GM12892 (cell line): ENCODE measurements at places on chromosomes 7 and 10.

DNA sequence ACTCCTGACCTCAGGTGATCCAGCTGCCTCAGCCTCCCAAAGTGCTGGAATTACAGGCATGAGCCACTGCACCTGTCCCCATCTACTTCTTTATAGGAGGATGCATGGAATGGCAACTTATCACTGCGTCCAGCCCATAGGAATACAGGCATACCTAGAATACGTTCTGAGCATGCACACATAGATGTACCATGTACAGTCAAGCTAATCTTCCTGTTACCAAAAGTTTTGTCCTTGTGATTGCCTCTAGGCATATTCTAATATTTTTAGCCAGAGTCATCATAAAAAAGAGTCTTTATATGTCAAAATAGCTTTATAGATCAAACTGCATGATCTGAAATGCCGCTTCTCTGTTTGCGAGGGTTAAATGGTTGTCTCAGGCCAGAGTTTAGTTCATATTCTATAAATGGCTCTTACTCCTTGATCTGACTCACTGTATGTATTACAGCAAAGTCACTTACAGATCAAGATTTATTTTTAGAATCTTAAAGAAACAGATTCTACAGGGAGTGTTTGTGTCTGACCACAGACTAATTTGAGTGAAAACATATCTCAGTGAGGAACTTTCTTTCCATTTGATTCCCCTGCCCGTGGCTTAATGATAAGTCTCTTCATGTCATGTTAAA, 210.9 kb downstream of the CREB5 start:
- DNase-seq: no peak

- DNase-seq: no peak
Measured at GRCh38 chr10:20088061-20088701, 271.9 kb downstream of the PLXDC2 start.

DNA sequence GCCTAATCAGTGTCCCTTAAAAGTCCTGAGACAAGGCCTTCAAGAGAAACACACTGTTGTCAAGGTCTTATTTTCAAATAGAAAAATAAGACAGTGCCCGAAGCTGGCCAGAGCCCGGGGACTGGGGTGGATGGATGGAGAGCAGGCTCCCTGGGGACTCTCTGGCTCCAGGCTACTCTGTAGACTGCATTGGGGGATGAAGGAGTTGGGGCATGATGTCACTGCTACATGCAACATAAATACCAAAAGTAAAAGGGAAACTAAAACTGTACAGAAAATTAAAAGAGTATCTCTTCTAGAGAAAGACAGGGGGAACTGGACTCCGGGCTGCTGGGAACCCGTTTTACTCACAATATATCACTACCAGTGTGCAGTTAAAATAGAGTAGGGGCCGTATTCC, 629.8 kb downstream of the KCNMA1 start:
- no peak for DNase-seq

- no peak for DNase-seq
Measured at GRCh38 chr10:77251297-77252013, 386.2 kb downstream of the KCNMA1 start.

DNA sequence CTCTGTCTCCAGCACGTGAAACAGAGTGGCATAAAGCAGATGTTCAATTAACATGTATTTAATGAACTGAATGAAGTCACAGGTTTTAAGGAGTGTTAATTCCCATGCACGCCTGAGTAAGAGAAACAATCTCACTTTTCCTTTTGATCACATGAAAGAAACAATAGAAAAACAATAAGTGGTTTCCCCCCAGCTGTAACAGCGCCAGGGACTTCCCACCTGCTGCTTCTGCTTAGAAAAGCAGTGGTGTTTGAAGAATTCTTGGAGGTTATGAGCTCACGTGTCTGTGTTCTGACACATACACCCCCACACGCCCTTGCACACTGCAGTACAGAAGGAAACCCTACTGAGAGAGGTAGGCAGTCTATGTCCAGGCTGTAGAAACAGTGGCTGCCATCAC, 51.3 kb upstream of the FRMD4A start:
- no peak for DNase-seq

DNA sequence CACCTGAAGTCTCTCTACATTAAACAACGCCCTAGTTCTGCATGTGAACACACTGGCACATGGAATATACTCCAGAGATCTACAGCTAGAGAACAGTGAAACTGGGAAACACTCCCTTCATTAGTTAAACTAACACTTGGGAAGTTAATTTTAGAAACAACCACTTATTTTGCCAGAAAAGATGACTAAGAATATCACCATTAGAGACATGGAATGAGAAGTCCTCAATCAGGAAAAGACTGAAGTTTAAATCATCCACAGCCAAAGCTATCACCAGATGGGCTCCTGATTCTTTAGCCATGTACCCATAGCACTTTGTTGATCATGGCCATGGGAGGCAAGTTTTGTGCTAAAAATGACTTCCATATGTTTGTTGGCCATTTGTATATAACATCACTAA, 719.5 kb downstream of the KCNMA1 start:
- DNase-seq: no peak

- no peak for DNase-seq
Measured at GRCh38 chr7:20959281-20959680, 172.6 kb upstream of the SP8 start.

GRCh38 chr10:35447693-35448407, 111.5 kb downstream of the CCNY start:
- DNase-seq: no peak

- peak; percentile 38 for DNase-seq
Measured at GRCh38 chr7:140478246-140479061, 851 bp downstream of the MKRN1 start.

DNA sequence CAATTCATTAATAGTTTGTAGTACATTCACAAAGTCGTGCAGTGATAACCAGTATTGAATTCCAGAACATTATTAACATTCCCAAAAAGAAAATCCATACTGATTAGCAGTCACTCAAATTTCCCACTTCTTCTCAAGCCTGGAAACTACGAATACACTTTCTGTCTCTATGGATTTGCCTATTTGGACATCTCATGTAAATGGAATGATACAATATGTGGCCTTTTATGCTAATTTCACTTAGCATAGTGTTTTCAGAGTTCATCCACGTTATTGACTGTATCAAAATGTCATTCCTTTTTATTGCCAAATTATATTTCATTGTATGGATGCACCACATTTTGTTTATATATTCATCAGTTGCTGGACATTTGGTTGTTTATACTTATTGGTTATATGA, 78.8 kb downstream of the STK31 start:
- no peak for DNase-seq

GRCh38 chr10:59962756-59963155, 56.4 kb upstream of the CCDC6 start:
- no peak for DNase-seq

GRCh38 chr7:152663148-152663740, 12.7 kb downstream of the XRCC2 start:
- no peak for DNase-seq

DNA sequence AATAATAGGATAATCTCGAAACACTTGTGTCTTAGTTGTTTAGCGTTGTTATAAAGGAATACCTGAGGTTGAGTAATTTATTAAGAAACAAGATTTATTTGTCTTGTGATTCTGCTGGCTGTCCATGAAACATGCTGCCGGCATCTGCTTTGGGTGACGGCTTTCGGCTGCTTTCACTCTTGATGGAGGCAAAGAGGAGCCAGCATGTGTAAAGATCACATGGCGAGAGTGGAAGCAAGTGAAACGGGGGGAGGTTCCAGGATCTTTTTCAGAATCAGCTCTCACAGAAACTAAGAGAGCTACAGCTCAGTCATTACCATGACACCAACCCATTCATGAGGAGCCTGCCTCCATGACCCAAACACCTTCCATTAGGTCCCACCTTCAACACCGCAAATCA, 402.8 kb downstream of the CDC14C start:
- DNase-seq: no peak

DNA sequence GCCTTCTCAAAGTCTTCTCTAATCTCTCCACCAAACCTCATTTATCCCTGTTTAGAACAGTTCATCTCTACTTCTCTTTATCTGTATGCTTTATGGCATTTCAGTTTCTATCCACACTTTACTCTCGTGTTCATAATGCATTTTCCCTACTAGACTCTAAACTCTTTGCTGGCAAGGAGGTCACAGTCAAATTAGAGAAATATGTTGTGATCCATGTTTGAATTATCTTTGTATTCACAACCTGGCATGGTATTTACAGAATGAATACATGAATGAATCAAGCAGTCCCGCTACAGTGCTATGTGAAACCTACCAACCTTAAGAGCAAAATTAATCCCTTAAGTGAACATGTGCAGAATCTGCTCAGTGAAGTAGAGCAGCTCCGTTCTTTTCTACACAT, 12.8 kb upstream of the YAE1 start:
- no peak for DNase-seq
